CD4-positive, alpha-beta T cell treated with Interleukin-17A for 4 hours (primary cell): ENCODE measurements at places on chromosomes 12 and 14.
A peak's percentile ranks its signal among the peaks of the same experiment; 100 is the strongest.

DNA sequence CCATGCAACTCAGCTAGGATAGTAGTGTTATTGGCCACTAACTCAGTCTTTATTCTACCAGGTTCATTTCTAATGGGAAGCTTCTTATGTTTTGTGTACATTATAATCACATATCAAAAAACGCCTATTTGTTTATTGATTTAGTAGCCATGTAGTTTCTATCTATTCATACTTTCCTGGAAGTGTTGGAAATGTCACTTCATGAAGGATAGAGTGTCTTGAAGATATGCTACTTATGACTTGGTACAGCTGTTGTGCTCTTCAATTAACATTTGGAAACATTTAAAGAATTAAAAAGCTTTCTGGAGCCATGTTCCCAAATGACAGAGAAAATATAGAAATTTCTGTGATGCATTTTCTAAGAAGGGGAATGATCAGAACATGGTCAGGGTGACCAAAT, 307.5 kb downstream of the ETNK1 start:
- DNase-seq: no peak

DNA sequence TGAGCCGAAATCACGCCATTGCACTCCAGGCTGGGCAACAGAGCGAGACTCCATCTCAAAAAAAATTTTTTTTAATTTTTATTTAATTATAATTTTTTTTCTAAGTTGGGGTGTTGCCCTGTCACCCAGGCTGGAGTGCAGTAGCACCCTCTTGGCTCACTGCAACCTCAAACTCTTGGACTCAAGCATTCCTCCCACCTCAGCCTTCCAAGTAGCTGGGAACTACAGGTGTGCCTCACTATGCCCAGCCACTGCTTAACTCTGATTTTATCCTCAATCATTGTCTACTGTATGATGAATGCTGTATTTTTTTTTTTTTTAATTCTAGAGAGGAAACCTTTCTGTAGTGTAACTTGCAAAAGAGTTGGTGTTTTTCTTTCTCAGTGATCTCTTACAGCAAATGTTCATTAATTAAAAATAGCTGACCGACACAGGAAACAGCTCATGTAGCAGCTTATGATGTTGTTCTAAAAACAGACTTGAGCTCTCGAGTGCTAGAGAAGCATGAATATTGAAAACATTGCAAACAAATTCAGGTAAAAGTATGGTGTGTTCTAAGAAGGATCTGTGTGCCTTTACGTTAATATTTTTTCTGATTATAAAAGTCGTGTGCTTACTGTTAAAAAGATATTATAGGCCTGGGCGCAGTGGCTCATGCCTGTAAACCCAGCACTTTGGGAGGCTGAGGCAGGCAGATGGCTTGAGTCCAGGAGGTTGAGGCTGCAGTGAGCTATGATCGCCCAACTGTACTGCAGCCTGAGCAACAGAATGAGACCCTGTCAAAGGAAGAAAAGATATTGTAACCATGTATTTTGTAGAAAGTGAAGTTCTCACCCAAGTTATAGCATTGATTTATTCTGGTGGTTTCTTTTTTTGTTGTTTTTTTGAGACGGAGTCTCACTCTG, 68.9 kb downstream of the FGD4 start:
- no peak for DNase-seq

GRCh38 chr12:79455286-79455685, 235.5 kb downstream of the PAWR start:
- DNase-seq: no peak

DNA sequence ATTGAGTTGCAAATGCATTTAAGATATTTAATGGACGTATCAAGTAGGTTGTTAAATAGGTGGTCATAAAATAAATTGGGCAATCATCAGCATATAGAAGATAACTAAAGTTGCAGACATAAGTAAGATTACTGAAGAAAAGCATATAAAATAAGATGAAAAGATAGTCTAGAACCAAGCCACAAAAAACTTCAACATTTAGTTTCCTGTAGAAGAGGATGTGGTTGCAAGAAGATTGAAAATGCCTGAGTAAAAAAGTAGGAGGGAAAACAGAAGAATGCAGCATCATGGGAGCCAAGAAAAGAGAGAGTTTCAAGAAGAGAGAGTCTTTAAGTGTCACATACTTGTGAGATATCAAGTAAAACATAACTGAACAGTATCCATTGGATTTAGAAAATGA, 17.6 kb upstream of the SLC16A7 start:
- no peak for DNase-seq

GRCh38 chr14:68784226-68784910, 8.5 kb downstream of the ZFP36L1 start:
- DNase-seq: no peak

DNA sequence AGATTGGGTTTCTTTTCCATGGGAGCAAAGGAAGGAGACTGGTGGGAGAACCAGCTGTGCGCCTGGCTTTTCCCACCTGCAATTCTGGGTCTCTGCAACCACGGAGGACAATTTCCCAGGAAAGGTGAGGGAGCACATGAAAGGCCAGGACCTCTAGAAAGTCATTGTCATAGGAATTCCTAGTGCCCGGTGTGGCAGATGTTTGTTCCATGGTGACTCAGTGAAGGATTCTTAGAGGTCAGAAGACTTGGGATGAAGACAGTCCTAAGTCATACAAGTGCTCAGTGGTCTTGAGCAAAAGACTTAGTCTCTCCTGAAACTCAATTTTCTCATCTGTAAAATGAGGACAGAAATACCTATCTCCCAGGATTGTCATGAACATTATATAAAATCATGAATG, 51.3 kb downstream of the KCNA5 start:
- no peak for DNase-seq

GRCh38 chr14:69050240-69051184, 71.4 kb upstream of the ACTN1 start:
- DNase-seq: no peak

GRCh38 chr12:58645946-58646345, 274.4 kb downstream of the LRIG3 start:
- no peak for DNase-seq

- no peak for DNase-seq
Observed at GRCh38 chr12:124756760-124757159, 106.9 kb downstream of the SCARB1 start.

DNA sequence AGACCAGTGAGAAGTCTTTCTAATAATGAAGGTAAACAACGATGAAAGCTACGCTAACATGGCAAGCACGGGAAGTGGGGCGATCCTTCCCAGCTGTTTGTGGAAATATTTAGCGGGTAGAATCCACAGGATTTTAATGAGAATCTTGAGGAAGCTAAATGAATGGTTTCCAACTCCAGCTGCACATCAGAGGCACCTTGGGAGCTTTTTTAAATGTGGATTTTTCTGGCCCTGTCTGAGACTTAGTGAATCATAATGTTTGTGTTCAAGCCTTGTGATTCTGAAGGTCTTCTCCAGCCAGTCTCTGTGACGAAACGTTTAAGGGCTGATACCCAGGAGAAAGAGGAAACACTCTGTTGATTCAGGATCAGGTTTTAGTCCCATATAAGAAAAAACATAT, 169.8 kb downstream of the CAPZA3 start:
- no peak for DNase-seq

DNA sequence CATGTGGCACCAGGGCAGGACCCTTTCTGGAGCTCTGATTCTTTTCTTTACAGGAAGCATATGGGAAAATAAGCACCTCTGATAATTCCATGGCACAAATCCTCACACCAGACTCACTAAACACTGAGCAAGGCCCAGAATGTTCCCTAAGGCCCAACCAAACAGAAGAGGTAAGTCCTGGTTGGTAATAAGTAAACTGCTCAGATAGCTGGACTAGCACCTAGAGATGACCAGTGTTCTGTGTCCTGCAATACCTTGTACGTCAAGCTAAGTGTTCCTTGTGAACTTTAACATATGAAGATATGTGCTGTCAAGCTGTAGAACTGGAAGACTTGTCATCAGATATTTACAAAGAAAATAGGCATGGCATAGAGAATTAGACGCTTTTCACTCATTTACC, 186.7 kb downstream of the ESR2 start:
- no peak for DNase-seq

GRCh38 chr12:53207042-53207441, at the start of gene ITGB7:
ITGB7 (minus strand) TSS chr12:53207251; CDS start chr12:53200443, 6,808 bp downstream.
- DNase-seq: peak; percentile 86

DNA sequence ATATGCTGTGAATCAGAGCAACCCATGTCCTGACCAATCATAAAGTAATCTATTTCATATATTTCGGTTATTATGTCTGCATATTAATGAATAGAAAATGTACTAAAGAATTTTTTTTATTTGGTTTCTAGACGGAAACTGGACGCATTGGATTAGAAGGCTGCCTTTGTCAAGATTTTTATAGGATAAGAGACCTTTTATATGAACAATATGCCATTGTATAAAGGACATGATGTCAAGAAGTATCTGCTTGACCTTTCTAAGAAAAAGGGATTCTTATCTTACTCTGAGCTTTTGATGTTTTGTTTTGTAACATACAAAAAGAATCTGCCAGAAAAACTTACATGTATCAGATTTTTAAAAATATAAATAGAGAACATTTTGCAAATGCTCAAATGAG, 39.8 kb downstream of the CPSF2 start:
- DNase-seq: no peak

- DNase-seq: no peak
Observed at GRCh38 chr12:121872546-121873215, 14.0 kb upstream of the HPD start.
